CD8-positive, alpha-beta memory T cell (primary cell): ENCODE measurements at places on chromosomes 2 and 18. TPM values are rescaled to one million over a fixed set of nuclear protein-coding genes. Genes with fewer than 3 reads are reported as not detected.

DNA sequence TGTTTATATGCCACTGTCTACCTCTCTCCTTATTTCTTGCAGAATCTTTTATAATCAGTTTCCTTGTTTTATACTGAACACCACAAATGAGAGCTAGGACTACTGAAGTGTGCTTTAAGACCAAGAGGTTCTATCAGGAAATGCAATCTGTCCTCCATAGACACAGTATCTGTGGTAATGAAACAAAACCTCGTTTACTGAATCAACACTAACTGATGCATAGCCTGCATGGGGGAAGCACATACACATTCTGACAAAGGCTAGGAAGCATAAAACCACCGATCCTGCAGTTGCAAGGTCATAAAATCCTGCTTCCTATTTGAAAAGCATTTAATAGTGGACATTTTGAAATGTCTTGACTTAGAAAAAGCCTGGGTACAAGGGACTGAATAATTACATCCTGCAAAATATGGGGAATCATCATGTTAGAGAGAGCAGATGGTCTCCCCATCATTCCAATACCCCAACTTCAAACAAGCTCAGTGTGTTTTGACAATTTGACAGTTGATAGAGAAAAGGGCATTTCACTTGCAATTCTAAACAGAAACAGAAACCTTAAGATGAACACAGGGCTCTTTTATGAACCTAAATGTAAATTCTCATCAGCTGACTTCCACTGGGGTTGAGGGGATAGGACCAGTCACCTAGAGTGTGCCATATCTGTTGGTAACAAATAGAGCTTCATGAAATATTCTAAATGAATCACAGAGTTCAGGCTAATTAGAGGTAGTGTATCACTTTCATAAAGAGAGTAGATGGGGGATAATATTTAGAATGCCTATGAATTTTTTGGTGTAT, 1845.6 kb upstream of the PIK3C3 start:
- no peak for DNase-seq

DNA sequence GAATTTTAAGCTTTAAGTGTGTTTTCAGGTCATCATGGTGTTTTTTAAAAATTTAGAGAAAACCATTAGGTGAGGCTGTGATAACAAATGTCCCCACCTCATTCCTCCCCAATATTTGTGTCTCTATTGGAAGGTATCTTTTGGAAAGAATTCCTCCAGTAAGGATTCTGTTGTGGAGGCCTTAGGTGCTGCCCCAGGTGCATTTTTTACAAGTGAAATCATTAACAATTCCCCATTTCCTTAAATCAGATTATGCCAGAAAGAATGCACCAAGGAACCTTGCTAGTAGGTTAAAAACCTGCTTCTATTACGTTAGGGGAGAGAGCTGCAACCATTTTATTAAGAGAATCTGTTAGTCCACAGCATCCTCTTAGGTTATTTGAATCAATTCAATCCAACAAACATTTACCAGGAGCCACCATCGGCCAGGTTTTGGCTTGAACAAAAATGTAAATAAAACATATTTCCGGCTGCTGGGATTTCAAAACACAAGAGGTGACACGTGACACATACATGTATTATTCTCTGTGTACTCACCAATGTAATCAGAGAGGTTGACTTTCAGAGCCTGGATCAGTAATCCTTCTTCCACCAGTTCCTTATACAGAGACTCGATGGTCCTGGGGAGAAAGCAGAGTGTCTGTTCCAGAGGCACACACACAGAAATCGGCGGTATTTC, 112.5 kb upstream of the ASB18 start:
- no peak for DNase-seq

DNA sequence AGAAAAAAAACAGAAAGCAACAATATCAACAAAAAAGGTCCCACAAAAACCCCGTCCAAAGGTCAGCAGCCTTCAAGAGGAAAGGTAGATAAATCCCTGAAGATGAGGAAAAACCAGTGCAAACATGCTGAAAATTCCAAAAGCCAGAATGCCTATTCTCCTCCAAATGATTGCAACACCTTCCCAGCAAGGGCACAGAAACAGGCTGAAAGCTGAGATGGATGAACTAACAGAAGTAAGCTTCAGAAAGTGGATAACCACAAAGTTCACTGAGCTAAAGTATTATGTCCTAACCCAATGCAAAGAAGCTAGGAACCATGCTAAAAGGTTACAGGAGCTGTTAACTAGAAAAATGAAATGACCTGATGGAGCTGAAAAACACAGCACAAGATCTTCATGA, 226.4 kb upstream of the DSEL start:
- no peak for DNase-seq

DNA sequence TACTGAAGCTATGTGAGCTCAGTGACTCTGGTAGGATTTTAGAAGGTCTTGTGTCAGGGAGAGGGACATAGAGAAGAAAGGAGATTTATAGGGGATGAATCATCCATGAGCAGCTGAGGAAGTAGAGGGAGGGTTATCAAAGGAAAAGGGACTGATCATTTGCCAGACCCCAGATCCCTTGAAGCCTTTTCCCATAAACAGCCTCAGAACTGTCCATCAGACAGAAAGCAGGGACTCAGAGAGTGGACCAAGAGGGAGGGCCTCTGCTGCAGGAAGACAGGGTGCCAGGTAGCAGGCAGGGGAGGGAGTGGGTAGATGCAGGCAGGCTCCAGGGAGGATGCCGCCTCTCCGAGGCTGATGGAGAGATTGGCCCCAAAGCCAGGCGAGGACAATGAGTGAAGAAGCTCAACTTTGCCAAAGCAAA, 133.9 kb downstream of the TNS1 start:
- no peak for DNase-seq

COQ10B gene
- 23.7 TPM for total RNA-seq

DNA sequence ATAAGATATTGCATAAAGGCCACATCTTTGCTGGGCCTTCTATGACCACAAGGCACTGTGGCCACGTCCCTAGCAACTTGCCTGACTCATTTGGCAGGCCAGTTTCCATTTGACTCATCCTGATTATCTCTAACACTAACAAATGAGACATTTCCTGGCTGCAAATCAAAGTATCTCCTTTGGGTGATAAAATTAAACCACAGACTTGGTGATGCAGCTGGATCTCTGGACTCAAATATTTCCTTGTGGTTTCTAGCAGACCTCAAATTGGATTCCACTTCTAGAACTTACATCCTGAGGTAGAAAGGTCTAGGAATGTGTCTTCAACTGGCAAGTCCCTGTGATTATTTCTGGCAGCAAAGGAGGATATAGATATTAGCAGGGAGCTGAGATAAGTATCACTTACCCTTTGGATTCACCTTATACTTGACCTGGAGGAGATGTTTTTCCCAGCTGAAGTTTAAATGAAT, 167.9 kb upstream of the NXPH2 start:
- no peak for DNase-seq

SNED1 gene
- 3.5 TPM for total RNA-seq

GRCh38 chr2:17620280-17620679, 79.8 kb downstream of the VSNL1 start:
- no peak for DNase-seq

UBE2E3 gene
- total RNA-seq, result 38.0 TPM

GRCh38 chr2:233976087-233976486, 58.9 kb downstream of the TRPM8 start:
- no peak for DNase-seq

- DNase-seq, result no peak
These were observed 130.4 kb upstream of the CYP26B1 start for GRCh38 chr2:72278046-72278445.

DNA sequence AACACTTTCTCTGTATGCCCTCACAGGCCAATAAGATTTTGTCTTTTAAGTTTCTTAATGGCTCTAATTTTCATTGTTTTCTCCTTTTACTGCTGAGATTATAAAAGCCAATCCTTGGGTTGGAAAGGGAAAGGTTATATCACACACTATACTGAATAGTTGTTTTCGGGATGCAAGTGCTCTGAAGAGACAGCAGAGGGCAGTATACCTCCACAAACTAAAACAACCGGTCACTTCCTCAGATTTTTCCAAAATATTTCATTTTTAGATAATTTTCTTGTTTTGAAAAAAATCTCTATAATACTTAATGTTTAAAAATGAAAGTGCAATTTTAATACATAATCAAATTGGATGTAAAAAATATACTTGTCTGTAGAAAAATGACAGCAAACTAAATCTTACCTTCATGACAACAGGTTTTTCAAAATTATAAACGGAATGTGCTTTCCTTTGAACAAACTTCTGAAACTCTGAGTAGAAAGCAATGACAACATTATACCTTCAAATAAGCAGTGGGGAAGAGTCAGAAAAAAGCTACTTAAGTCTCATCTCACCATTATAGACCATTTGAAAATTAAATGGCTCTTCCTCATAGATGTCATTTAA, 82.7 kb downstream of the ORC4 start:
- DNase-seq, result no peak

- DNase-seq, result no peak
These were observed 783.1 kb upstream of the LRRTM1 start for GRCh38 chr2:81087646-81088045.

DNA sequence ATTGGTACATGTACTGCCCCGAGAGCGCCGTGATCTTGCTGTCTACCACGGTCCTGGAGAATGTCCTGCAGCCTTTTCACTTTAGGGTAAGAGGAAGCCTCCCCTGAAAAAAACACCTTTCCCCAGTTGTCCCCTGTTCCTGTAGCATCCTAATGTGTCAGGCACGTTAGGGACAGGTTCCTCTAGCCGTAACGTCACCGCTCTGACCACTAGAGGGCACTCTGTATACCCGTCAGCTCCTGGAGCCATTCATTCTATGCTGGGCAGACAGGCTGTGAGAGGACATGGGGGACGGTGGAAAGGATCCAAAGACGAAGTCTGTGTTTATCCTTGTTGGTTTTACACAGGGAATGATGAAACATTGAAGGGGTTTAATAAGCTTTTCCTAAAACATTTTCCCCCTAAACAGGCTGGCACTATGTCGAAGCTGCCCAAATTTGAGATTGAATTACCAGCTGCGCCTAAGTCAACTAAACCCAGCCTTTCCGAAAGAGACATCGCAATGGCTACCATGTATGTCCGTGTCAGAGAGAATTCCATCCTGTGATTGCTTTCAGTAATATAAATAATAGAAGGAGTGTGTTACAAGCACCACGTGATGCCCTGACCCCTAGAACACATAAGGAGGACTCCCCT, 12.7 kb downstream of the RMC1 start:
- DNase-seq, result peak; percentile 64

SERPINB2 gene
- total RNA-seq, result 1.7 TPM

DNA sequence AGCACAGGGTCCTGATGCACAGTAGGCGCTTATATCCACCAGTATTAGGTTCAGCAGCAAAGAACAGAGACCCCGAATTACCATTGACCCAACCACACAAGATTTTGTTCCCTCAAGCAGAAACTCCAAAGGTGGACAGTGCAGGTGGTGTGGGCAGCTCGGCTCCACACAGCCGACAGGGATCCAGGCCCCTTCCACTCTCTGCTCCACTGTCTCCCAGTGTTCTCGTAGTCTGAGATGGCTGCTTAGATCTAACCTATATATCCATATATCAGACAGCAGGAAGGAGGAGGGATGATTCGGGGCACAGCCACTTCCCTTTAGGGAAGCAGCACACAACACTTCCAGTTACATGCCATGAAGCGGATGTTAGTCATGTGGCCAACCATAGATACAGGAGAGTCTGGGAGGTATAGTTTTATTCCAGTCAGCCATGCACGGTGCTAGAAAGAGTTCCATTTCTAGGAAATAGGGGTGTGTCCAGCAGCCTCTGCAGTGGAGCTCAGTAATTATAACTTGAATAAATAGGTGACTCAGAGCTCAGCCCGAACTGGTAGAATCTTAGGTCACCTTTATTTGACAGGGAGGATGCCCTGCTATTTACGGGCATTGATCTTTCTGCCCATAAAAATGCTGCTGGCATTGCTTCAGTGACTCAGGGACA, 158.9 kb downstream of the TWIST2 start:
- no peak for DNase-seq

DYNAP gene
- total RNA-seq, result not detected

DNA sequence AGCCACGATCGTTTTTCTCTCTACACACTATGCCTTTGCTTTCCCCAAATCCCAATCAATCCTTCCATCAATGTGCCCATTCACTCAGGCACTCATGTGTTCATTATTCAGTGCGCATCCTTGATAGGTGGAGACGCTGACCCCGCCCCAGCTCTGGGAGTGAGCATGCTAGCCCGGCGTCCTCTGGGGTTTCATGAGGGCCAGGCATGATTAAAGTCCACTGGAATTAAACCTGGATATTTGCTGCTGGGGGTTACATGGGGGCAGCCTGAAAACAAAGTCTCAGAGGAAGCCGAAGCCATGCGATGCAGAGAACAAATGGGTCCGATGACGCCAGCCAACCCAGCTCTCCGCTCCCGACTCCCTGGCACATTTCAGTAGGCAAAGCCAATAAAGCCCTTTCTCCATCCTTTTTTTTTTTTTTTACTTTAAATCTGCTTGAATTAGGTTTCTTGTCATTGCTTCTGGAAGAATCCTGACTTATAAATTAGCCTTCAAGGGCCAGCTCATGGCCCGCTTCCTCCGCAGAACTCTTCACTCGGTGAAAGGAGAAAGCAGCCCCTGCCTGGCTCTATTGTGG, 316.4 kb upstream of the ID2 start:
- no peak for DNase-seq

TUBB8B gene
- not detected for total RNA-seq

GRCh38 chr2:164562666-164563065, 58.6 kb downstream of the GRB14 start:
- no peak for DNase-seq

DNA sequence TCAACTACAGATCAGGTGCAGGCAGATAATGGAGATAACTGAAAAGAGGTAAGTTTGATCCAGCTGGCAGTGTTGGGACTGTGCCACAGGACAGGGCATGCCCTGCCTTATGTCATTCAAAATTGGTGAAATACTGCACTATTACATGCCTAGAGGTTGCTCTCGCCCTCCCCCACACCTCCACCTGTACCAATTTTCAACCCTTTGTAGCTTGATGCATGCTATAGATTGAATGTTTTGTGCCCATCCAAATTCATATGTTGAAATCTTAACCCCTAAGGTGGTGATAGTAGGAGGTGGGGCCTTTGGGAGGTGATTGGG, 72.1 kb upstream of the LYPD6B start:
- DNase-seq, result no peak

- DNase-seq, result no peak
These were observed 1.7 kb downstream of the ECEL1 start for GRCh38 chr2:232485757-232486557.

FAM237A gene
- not detected for total RNA-seq

DNA sequence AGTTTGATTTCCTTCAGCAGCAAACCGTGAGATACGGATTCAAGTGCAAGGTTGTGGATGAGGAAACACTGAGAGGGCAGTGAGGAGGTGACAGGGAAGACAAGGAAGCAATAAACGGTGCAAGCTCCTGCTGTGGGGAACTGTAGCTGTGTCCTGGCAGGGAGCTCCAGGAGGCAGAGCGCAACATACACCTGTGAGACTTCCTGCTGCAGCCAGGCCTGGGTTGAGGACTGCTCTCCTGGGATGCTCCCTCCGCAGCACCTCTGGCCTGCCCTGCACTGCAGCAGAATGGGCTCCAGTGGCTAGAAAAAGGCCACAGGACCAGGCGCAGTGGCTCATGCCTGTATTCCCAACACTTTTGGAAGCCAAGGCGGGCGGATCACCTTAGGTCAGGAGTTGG, 85.5 kb downstream of the MRO start:
- no peak for DNase-seq

GRCh38 chr2:36770542-36771287, 74.2 kb downstream of the VIT start:
- no peak for DNase-seq
